ENCODE measurements at places on chromosomes 12 and 14. TPM values are rescaled to one million over a fixed set of nuclear protein-coding genes. Genes with fewer than 3 reads are reported as not detected.
A peak's percentile ranks its signal among the peaks of the same experiment; 100 is the strongest.

- H3K27me3 ChIP-seq = no peaks in the 10 kb centered on the region
- H3K27ac ChIP-seq = no peak overlapping the region
- no peak for DNase-seq
- no peak overlapping the region for H3K4me3 ChIP-seq
These were observed 23.3 kb upstream of the EEA1 start for GRCh38 chr12:92952394-92952793.

DNA sequence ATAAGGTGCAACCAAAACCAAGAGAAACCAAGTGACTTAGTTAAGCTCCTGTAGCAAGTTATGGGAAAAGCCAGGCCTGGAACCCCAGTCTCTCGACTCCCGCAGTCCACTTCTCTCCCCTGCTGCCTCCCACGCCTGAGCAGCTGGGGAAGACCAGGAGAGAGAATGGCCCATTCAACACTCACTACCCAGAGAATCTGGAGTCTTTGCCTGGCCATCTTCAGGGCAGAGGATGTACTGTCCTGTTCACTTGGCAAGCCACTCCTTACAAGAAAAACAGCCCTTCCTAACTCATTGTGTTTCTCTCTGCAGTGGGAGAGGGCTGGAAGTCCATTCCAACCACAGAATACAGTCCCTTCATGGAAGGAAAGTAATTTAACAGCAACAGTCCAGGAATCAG lies 1.8 kb downstream of the PITPNM2 start:
- peaks cover under 1% of the 10 kb centered on the region for H3K4me1 ChIP-seq
- no peak overlapping the region for H3K4me3 ChIP-seq
- no peaks in the 10 kb centered on the region for H3K36me3 ChIP-seq
- H3K27me3 ChIP-seq = no peaks in the 10 kb centered on the region
- no peak for DNase-seq
- no peak overlapping the region for H3K27ac ChIP-seq

DNA sequence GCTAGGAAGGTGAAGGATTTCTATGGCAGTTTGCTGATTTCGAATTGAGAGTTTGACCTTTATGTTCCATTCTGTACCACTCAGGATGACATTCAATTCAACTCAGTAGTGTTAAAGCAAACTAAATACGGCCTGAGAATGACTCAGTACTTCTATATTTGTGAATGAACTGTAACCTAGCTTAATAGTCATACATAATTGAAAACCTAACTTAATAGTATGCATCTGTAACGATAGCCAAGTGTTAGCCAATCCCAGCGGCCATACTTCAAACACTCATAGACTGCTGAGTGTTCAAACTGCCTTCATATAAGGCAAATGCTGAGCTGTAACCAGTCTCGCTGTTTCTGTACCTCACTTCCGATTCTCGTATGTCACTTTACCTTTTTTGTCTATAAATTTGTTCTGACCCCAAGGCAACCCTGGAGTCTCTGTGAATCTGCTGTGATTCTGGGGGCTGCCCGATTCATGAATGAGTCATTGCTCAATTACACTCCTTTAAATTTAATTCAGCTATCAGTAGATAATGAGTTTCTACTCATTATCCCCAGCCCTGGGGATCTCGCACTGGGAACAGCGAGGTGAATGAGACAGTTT lies 98.5 kb upstream of the SLC24A4 start:
- no peak overlapping the region for H3K27ac ChIP-seq
- DNase-seq = peak; percentile 25
- H3K4me3 ChIP-seq = no peak overlapping the region
- no peaks in the 10 kb centered on the region for H3K27me3 ChIP-seq

DNA sequence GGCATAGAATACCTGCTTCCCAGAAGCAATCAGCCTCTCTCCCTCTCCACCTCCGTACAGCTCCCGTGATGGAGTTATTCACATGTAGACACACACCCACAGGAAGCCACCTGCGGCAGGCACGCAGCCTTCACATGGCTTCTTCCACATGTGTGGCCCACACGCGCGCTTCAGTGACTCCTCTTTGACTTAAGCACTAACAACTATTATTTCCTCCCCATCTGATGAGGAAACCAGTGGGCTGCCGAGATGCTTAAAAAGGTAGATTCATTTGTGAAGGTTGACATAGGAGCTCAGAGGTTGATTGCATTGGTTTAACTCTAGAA lies 69.3 kb downstream of the PRMT8 start:
- DNase-seq = no peak
- no peaks in the 10 kb centered on the region for H3K27me3 ChIP-seq
- no peak overlapping the region for H3K27ac ChIP-seq
- no peaks in the 10 kb centered on the region for H3K4me1 ChIP-seq
- H3K4me3 ChIP-seq = no peak overlapping the region

DNA sequence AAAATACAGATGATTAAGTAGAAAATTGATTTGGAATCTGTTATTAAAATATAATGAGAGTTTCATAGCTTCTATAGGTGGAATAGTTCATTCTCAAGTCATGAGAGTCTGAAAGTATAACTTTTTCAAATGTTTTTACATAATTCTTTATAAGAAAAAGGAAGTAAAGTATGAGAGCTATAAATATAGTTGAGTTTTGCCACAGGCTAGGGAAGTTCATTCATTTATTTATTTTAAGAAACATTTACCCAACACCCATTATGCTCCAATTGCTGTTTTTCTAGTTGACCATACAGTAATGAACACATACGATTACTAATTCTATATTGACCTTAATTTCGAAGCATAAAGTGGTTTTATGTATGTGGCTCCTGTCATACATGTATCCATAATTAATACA lies 24.8 kb downstream of the LRRIQ1 start:
- H3K27me3 ChIP-seq = no peaks in the 10 kb centered on the region
- no peaks in the 10 kb centered on the region for H3K36me3 ChIP-seq
- H3K4me1 ChIP-seq = no peaks in the 10 kb centered on the region
- no peak overlapping the region for H3K27ac ChIP-seq

GRCh38 chr12:104671409-104672095 lies 214.8 kb downstream of the CHST11 start:
- peaks cover 34% of the 10 kb centered on the region for H3K4me1 ChIP-seq
- peak; percentile 81 for DNase-seq
- no peak overlapping the region for H3K4me3 ChIP-seq
- no peak overlapping the region for H3K27ac ChIP-seq
- no peaks in the 10 kb centered on the region for H3K27me3 ChIP-seq
- no peaks in the 10 kb centered on the region for H3K36me3 ChIP-seq

DNA sequence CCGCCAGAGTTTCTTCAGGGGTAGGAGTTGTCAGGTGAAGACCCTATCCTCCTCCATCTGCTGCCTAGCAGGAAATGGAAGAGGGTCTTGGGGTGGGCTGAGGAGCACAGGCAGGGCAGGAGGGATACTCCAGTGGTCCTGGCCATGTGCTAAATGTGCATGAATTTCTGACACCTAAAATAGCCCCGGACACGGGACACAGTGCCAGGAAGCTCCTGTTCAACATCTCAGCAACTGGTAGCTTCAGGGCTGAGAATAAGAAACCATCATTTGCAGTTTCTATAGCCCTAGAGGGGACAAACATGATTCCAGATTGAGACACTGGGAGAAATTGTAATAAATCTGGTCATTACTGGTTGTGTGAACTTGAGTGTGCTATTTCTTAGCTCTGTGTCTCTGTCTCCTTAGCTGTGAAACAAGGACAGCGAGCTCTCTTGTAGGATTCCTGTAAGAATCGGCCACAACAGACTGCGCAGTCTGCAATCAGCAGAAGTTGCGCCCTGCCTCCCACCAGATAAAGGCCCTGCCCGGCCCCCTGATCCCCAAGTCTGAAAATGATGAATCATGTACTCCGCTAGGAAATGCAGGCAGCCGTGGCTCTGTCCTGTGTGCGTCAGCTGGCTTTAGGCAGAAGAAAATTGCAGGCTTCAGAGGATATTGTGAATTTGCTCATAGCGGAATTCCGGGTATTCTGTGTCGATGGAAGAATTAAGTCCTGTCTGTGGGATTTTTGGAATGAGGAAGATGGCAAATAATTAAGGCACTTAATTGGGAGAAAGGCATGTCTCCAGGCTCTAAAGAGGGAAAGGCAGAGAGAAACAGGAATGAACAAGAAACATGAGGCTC lies 35.2 kb upstream of the MEG3 start:
- DNase-seq = peak; percentile 25
- H3K4me3 ChIP-seq = no peak overlapping the region
- H3K4me1 ChIP-seq = no peaks in the 10 kb centered on the region
- peaks cover 4% of the 10 kb centered on the region for H3K27me3 ChIP-seq
- H3K27ac ChIP-seq = no peak overlapping the region

DNA sequence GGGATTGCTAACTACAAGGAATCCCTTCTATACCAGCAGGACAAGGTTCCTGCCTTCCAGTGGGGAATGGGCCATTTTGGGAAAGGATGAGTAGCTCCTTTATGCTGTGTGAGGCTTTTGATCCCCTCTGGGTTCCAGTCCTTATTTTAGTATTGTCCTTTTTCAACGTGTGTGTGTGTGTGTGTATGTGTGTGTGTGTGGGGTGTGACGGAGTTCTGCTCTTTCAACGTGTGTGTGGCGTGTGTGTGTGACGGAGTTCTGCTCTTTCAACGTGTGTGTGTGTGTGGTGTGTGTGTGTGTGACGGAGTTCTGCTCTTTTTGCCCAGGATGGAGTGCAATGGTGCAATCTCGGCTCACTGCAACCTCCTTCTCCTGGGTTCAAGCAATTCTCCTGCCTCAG lies 27.4 kb downstream of the RAB35 start:
- peak; percentile 9 for DNase-seq
- no peak overlapping the region for H3K27ac ChIP-seq
- no peaks in the 10 kb centered on the region for H3K4me1 ChIP-seq
- peaks cover 3% of the 10 kb centered on the region for H3K36me3 ChIP-seq

GRCh38 chr12:68746572-68747180 lies 700 bp downstream of the SLC35E3 start:
- H3K27ac ChIP-seq = peak overlapping the region; percentile 43
- no peaks in the 10 kb centered on the region for H3K36me3 ChIP-seq
- DNase-seq = peak; percentile 70
- H3K4me3 ChIP-seq = peak overlapping the region; percentile 60
- H3K4me1 ChIP-seq = peaks cover 2% of the 10 kb centered on the region
- H3K27me3 ChIP-seq = no peaks in the 10 kb centered on the region

DNA sequence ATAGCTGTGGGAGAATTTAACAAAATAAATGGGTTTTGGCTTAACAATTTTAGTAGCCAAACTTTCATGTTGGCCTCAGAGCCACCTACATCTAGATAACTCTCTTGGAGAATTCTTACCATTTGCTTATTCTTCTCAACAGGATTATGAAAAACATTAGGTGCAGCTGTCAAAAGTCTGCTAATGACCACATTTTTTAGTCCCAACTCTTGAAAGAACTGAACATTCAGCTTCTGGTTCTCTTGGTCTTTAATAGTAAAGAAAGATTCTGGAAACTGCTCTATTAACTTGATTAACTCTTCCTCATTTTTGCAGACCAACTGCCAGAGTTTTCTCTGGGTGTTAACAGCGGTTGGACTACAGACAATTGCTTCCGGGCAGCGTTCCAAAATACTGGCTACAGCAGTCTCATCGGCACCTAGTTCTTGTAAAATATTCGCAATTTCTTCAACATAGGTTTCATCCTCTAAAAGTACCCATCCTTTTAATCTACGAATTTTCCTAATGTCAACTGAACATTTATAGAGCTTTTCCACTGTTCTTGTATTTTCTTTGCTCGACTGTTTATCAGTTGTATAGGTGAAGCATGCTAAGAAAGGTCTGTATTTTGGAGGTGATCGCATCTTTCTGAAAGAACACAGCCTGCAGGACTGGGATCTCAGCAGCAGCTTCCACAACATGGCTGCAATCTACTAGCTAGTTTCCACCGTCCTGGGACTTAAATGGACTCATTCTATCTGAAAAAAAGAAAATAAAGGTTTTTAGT lies 8.7 kb downstream of the MTERF2 start:
- no peak overlapping the region for H3K4me3 ChIP-seq
- H3K27me3 ChIP-seq = no peaks in the 10 kb centered on the region

DNA sequence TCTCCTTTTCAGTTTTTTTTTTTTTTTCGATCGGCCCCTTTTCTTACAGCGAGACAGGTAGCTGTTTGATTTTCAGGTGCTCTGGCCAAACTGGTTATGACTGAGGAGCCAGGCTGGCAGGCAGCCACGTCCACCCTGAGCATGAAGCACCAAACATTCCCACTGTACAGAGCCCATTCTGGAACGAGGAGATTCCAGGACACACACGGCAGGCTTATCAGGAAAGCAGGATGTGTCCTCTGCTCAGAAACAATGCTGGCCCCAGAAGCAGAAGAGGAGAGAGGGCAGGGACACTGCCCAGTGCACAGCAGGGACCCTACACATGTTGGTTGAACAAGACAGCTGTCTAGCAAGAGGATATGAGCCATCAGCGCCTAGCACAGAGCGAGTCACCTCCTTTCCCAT lies 3.7 kb upstream of the KRT2 start:
- H3K4me3 ChIP-seq = no peak overlapping the region
- no peaks in the 10 kb centered on the region for H3K4me1 ChIP-seq
- DNase-seq = no peak
- H3K36me3 ChIP-seq = no peaks in the 10 kb centered on the region
- H3K27ac ChIP-seq = no peak overlapping the region
- peaks cover 4% of the 10 kb centered on the region for H3K27me3 ChIP-seq

DNA sequence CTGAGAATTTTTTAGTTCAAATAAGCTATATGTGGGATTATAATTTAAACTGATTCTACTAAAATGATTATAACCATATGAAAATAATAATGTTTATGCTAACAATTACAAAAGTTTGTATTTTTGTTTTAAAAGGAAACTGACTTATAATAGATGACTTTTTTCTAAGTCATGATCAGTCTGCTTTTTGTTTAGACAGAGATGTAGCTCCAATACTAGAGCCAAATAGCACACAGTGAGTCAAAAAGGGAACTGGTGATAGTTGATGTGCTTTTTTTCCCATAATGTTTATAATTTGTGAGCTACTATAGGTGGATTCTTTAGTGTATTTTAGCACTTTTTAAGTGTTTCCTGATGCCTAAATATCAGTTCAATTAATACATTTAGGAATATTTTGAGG lies 28.3 kb downstream of the TMPO start:
- H3K4me1 ChIP-seq = no peaks in the 10 kb centered on the region
- no peak for DNase-seq
- no peaks in the 10 kb centered on the region for H3K36me3 ChIP-seq
- no peak overlapping the region for H3K4me3 ChIP-seq
- no peak overlapping the region for H3K27ac ChIP-seq

- peaks cover 2% of the 10 kb centered on the region for H3K4me1 ChIP-seq
- no peaks in the 10 kb centered on the region for H3K36me3 ChIP-seq
- no peaks in the 10 kb centered on the region for H3K27me3 ChIP-seq
- H3K27ac ChIP-seq = no peak overlapping the region
- H3K4me3 ChIP-seq = no peak overlapping the region
These were observed 21.0 kb downstream of the HPD start for GRCh38 chr12:121837680-121838079.

- H3K4me3 ChIP-seq = no peak overlapping the region
- H3K4me1 ChIP-seq = no peaks in the 10 kb centered on the region
- H3K27me3 ChIP-seq = no peaks in the 10 kb centered on the region
- DNase-seq = no peak
These were observed 199.3 kb downstream of the ALG10B start for GRCh38 chr12:38515912-38516311.

CCDC197 gene
- total RNA-seq = not detected

CRIP1 gene
- 3.0 TPM for total RNA-seq

ADAMTS20 gene
- total RNA-seq = not detected

RGS6 gene
- not detected for total RNA-seq
